ENCODE measurements at places on chromosomes 2 and 18.

GRCh38 chr2:135600915-135601314 is 69.6 kb downstream of the R3HDM1 start:
- no peak for DNase-seq

DNA sequence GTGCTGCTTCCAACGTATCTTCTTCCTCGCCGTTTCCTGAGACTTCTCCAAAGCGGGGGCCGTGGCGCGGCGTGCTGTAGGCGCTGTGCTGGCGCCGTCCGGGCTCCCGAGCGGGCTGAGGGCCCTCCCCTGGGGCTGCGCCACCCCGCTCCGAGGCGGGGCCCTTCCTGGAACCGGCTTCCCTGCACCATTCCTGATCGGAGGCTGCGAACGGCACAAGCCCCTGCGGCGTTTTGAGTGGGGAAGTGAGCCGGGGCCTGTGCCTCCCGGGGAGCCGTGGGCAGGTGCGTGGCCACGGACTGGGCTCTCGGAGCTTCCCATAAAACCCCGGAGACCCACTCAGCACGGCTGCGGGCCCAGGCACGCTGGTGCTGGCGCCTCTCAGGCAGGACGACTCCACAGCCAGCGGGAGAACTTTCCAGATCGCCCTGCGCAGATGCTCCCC is 74.7 kb downstream of the PSMG2 start:
- DNase-seq: no peak

DNA sequence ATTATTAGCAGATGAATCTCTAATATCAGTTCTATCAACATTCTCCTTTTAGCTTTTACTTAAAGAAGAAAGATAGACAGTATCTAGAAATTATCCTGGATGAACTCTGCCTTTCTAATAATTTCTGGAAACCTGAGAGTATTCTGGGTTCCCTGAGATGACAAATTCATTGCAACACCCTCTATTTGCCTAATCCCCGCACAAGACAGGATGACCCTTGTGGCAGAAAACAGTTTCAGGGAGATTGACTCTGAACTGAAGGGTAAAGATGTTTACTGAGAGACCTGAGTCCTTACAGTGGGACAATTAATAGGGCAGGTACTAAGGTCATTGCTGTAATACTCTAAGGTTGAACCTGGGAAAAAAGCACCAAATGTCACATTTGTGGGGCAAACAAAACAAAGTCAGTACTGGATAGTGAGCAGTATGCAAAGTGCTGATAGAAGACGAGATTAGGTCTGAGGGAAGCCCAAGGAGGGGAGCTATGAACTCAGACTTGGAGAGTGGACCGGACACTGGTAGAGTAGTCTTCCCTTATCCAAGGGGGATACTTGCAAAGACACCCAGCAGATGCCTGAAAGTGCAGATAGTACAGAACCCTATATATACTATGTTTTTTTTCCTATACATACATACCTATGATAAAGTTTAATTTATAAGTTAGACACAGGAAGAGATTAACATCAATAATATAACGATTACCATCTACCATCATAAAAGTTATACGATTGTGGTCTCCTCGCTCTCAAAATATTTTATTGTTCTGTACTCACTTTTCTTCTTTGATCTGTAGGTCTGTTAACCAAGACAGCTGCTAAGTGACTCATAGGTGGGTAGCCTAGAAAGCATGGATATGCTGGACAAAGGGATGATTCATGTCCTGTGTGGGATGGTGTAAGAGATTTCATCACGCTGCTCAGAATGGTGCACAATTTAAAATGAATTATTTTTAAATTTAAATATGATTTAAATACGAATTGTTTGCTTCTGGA is 148.3 kb upstream of the KLHL14 start:
- DNase-seq: no peak

DNA sequence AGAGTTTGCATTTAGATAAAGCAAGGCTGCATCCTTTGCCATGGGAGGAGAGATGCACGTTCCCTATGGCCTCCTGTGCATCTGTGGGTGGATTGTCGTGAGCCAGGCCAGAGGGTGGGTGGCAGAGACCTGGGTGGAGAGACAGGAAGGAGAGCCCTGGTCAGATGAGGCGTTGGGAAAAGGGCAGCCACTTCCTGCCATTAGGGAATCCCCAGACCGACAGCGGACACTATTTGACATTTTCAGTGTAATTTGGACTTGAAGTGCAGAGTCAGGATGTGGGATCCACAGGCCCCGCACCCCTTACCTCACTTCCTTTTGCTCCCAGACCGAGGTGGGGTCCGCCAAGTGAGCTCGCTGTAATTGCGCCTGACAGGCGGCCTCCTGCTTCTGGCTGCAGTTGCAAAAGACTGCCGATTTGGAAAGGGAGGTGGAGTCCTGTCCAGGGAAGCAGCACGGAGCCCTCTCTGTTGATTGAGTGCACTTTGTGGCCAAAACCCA is 150.0 kb downstream of the DYSF start:
- no peak for DNase-seq

GRCh38 chr2:8479298-8479697 is 202.6 kb upstream of the ID2 start:
- DNase-seq: no peak

GRCh38 chr2:45750484-45750883 is 99.0 kb downstream of the PRKCE start:
- no peak for DNase-seq

DNA sequence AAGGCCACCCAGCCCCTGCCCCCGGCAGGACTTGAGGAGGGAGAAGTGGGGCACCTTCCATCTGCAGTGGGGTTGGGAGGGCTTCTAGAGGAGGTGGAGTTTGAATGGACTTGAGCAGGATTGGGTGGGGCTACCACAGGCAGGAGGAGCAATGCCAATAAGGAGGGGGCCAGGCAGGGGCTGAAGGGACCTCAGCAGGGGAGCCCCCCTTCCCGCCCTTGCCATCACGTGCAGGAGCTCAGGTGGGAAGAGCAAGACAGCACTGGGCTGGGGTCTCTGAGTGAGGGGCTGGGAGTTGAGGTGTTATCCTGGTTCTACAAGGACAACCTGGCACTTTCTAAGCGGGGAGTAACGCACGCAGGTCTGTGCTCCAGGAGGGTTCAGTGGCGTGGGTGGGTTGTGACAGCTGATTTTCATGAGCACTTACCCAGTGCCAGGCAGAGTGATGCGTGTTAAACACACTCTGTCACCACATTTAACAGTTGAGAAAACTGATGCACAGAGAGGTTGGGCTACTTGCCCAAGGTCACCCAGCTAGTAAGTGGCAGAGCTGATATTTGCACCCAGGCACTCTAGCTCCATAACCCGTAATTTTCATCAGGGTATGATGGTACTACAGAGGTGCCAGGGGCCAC is 4.8 kb downstream of the CHRND start:
- DNase-seq: no peak

DNA sequence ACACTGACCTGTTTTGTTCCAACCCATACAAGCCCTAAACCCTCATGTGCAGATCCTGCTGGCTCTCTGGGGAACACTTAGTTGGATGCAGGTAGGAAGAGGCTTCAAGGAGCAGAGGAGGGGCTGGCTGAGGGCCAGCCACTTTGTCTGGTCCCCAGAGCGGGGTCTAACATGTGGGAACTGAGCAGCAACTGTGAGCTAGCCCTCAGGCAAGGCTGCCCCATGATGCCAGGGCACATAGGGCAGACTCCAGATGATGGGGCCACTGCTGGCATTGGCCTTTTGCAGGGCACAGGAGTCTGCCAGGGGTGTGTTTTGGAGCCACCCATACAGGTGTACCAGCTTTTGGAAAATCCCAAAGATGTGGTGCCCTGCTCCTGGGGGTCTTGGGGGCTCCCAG is 67.7 kb downstream of the HPCAL1 start:
- DNase-seq: no peak

DNA sequence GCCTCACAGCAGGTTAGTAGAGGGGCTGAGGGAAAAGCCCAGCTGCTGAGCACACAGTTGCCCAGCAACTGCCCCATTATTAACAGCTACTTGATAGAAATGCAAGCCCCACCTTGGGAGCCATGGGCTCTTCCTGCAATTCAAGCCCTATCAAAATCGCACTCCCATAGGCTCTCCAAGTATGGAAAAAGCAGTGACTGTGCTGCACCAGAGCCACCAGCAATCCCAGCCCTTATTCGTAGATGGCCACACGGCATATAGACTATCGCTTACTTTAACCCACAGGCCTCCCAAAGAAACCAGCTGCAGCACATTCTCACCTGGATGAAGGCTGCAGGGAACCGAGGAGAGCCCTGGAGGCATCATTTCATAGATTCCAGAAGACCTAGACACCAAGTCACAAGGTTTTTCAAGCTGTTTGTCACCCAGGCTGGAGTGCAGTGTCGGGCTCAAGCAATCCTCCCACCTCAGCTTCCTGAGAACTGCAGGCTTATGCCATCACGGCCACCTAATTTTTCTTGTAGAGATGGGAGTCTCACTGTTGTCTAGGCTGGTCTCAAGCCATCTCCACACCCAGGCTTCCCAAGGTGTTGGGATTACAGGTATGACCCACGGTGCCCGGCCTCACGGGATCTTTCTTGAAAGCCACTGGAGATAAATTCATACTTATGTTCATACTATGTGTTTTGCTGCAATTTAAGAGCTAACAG is 11.3 kb downstream of the NCL start:
- no peak for DNase-seq

DNA sequence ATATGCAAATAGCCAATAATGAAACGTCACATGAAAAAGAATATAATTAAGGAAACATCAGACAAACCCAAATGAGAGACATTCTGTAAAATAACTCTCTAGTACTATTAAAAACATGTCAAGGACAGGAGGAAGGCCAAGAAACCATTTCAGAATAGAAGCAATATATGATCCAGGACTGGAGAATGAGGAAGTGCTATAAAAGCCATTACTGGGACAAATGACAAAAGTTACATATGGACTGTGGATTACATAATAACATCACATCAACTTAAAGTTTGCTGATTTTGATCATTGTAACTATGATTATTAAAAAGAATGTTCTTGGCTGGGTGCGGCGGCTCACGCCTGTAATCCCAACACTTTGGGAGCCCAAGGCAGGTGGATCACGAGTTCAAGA is 81.3 kb downstream of the CRACDL start:
- no peak for DNase-seq

GRCh38 chr18:39500306-39500705 is 1934.7 kb upstream of the CELF4 start:
- DNase-seq: no peak

DNA sequence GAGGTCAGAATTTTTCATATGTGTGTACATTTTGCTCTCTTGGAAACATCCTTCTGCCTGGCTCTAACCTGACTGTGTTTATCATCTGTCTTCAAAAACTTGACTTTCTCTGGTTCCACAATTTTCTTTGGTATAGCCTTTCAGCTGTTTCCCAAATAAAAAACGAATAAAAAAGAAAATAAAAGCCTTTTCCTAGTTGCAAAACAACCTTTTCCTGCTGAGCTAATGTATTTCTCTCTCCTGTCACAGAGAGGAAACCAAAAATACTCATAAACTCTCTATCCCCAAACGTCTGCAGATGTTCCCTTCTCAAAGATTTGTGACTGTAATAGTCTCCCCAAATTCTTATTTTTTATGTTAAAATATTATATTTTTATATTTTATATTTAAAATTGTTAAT is 505.3 kb upstream of the SLC39A10 start:
- no peak for DNase-seq

- no peak for DNase-seq
Measured at GRCh38 chr2:40286721-40287120, 165.2 kb downstream of the SLC8A1 start.

DNA sequence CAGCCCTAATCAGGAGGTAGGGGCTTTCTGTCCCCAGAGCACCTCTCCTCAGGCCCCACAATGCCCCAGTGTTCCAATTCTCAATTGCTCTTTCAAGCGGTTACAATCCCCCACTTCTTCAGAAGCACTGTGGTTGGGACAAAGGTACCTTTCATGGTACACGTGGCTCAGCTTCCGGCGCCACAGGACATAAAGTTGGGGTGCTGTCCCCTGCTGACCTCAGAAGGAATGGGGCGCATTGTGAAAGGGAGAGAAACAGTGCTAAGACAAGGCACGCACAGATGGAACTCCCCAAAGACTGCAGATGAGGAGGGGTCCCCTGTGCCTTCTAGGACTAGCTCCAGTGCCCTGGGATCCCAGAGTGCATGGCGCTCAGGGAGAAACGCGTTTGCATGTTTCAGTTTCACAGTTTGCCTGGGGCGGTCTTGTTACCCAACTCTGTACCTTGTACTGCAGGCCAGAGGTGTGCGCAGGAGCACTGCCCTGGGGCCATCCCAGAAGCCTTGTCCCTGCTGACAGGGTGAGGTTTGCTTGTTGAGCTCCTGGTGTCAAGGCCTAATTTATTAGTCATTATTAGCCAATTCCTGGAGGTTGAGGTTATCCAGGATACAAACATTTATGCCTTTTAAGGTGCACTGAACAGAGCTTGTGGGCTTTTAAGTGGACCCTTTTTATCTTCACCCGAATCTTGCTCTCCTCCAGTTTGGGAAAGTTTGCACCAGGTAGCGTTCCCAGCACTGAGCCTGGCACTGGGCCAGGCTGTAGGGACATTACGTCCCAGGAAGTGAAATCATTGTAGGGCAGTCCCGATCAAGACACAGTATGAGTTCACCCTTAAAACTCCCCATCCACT is 7.6 kb downstream of the CNDP1 start:
- DNase-seq: no peak

- DNase-seq: no peak
Measured at GRCh38 chr2:10700078-10700803, 10.5 kb upstream of the NOL10 start.

- DNase-seq: no peak
Measured at GRCh38 chr2:96088340-96089335, 27.7 kb downstream of the ADRA2B start.

DNA sequence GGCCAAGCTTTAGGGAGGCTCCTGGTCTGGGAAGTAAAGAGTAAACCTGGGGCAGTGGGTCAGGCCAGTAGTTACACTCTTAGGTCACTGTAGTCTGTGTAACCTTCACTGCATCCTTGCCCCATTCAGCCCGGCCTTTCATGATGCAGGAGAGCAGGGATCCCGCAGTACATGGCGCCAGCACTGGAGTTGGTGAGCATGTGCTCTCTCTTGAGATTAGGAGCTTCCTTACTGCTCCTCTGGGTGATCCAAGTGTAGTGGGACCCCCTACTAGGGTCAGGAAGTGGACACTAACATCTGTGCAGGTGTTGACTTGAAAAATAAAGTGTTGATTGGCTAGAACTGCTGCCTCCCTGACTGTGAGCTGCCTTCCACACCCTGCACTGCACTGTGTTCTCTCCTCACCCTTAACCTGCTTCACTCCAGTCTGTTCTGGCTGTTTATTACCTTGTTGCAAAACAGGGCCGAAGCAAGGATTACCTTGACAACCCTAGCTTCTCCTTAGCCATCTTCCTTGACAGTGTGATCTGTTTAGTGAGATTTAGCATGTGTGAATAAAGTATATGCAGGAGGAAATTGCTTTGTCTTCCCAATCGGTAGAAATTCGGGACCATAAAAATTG is 5.2 kb downstream of the RETREG2 start:
- no peak for DNase-seq

- DNase-seq: no peak
Measured at GRCh38 chr2:194002699-194003368, 1654.2 kb upstream of the SLC39A10 start.

GRCh38 chr2:7748717-7749415 is 831.7 kb downstream of the RNF144A start:
- peak; percentile 45 for DNase-seq

DNA sequence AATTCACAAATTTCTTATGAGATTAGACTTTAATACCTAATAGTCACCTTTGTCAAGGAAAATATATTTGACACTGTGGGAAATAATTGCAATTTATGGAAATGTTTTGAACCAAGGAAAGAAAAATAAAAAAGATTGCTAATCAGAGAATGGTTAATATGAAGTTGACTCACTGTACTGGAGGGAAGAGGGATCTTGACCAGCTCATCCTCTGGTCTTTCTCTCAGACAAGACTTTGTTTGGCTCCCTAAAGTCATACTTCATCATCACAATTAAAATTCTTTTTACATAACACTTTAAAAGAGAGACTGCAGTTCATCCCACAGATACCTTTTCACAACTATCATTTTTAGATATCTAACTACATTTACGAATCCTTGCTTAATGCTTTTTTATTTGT is 538.5 kb upstream of the ZEB2 start:
- DNase-seq: no peak

Data from CD4-positive, alpha-beta T cell treated with Interleukin-10 for 1 hour (primary cell).